ENCODE measurements at places on chromosomes 7 and 10.

GRCh38 chr10:96683065-96683464 lies 37.2 kb downstream of the PIK3AP1 start:
- DNase-seq, result no peak

- no peak for DNase-seq
These were observed 58.2 kb upstream of the CAMK2B start for GRCh38 chr7:44383566-44383965.

GRCh38 chr7:155212301-155213015 lies 85.2 kb upstream of the INSIG1 start:
- DNase-seq, result no peak

- DNase-seq, result no peak
These were observed 48.4 kb downstream of the BRI3 start for GRCh38 chr7:98329791-98330373.

DNA sequence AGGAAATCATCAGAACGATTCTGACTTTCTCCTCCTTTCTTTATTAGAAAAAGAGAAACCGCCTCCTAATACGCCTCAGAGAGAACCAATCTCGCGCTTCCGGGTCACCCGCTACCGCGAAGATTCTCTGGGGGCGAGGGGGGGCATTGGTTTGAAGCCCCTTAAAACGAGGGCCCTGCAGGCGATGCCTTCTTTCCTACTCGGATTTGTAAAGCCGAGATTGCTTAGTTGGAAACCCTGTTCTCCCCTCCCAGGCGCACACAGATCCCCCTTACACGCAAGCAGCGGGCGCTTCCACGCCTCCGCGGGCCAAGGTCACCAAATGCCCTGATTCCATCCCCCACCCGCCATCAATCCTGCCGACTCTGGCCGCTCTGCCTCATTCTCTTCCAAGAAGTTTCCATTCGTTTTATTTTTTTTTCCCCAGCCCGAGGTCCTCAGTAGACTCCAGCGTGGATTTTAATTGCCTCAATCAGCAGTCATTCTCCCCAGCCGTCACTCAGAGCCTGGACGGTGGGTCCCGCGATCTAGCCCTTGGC lies 1.1 kb upstream of the GAD2 start:
- DNase-seq, result no peak
